Tongue (tissue), 3 donors: ENCODE measurements at places on chromosomes 1 and 21.

DNA sequence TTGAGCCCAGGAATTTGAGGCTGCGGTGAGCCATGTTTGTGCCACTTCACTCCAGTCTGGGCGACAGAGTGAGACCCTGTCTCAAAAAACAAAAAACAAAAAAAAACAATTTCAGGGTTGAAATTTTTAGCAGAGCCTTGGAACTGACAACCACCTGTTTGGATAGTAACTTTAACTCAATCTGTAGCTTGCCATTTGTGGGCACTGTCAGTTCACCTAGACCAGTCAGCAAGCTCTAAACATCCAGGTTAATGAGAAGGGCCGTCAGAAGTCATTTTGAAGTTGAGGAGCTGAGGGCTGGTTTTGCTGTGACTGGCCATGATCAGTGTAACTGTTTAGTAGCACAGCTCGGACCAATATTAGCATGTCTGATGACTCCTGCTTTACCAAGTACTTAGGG is 8.4 kb downstream of the TRAPPC10 start:
- DNase-seq = no peak

GRCh38 chr1:199784138-199784895 is 243.2 kb upstream of the NR5A2 start:
- DNase-seq = no peak

- no peak for DNase-seq
Measured at GRCh38 chr1:193144999-193145398, 23.2 kb downstream of the CDC73 start.

- no peak for DNase-seq
Measured at GRCh38 chr1:55213151-55213884, 1.8 kb downstream of the USP24 start.

DNA sequence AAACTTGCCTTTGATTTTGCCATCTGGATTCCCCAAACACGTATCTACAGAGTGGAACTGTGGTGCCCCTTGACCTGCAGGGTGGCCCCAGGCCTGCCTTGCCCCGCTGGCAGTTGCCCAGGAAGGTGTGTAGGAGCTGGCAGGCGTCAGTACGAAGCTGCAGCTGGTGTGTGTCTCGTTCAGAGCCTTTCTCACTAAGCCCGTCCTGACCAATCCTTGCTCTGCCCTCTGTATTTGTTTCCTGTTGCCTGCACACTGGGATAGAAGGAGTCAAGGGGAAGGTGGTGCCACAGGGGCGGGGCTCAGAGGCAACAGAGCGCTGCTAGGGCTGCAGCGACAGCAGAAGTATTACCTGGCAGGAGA is 5.2 kb upstream of the VSIG8 start:
- DNase-seq = peak; percentile 82

- DNase-seq = no peak
Measured at GRCh38 chr1:145972580-145972979, 8.1 kb downstream of the POLR3GL start.

DNA sequence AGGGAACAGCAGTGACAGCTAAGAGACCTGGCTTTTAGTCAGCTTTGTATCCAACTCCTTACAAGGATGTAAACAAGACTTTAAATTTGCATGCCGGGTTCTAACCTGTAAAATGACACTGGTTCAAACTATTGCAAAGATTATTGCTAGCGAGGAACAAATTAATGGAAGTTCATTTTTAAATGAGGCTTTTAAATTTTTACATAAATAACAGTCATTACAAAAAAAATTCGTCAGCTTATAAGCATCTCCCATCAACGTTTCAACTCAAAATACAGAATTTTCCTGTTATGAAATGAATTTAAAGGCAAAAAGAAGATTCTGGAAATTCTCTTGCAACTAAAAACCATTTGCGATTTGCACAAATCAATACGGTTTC is 668 bp downstream of the KIF14 start:
- no peak for DNase-seq

DNA sequence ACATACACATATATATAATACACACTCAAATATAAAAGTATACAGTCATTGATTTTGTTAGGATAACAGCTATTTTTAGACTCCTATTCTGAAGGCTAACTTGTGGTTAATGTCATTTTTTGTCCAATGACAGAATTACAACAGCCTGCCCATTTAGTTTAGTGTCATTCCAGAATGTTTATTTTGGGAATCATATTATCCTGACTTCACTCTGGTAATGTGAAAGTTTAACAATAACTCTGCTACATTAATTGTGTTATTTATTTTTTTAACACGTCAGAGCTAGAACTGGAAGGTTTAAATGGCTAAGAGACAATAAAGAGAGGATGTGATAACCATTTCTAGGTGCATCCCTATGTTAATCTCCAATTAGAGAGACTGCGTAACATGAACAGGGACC is 648.1 kb downstream of the USP25 start:
- DNase-seq = no peak

DNA sequence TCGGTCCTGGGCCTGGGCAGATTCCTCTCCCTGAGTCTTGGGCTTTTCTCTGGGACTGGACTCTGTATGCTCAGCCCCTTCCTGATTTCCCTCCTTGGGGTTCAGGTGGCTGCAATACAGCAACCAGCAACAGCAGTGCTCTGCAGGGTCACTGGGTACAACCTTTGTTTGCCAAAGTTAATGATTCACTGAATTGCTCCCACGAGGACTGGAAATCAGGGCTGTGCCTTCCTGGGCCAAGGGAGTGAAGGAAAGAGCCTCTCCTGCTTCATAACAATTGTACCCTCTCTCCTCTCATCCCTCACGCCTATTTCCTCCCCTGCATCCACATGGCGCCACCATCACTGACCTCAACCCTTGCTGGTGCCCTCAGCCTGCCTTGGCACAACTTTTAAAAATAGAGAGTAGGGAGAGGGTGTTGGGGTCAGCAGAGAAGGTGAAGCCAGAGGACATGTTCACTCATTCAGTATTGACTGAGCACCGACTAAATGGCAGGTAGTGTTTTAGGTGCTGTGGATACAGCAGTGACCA is 52.8 kb upstream of the GOLT1A start:
- no peak for DNase-seq

DNA sequence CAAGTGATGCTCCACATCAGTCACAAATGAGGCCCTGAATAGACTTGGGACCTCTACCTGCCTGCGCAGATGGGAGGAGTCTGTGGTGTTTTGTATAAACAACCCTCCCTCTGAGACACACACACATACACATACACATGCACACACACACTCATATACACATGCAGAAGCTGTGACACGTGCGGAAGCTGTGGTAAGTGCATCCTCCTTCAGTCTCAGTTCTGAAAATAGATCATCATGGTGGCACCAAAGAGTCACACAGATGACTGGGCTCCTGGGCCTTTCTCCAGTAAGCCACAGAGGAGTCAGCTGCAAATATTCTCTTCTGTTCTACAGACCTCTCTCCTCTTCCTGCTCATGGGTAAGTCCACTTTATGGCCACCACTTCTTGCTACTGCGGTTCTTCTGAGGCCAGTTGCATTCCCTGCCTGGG is at the start of gene LY9:
TSS of gene LY9 (plus strand) at position 224 of the 433 bp plus-strand sequence. CDS start at position 238, 14 bp downstream.
- DNase-seq = no peak

DNA sequence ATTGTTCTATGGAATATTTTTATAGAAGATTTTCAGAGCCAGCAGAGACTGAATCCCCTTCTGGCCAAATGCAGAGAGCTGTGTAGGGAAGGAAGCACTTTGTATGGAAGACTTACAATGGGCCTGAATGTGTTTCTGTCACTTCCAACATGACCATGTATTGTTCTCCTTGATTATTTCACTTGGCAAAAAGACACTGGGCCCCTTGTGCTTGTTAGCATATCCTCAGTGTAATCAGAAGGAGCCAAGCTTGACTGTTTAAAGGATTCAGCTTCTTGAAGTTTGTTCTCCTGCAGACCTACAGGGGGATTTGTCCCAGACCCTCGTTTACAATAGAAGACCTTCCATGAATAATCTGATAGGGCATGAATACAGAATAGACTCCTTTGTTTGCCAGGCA is 48.1 kb upstream of the UBE2U start:
- DNase-seq = no peak

GRCh38 chr21:42820616-42821465 is 58.5 kb downstream of the WDR4 start:
- DNase-seq = no peak

DNA sequence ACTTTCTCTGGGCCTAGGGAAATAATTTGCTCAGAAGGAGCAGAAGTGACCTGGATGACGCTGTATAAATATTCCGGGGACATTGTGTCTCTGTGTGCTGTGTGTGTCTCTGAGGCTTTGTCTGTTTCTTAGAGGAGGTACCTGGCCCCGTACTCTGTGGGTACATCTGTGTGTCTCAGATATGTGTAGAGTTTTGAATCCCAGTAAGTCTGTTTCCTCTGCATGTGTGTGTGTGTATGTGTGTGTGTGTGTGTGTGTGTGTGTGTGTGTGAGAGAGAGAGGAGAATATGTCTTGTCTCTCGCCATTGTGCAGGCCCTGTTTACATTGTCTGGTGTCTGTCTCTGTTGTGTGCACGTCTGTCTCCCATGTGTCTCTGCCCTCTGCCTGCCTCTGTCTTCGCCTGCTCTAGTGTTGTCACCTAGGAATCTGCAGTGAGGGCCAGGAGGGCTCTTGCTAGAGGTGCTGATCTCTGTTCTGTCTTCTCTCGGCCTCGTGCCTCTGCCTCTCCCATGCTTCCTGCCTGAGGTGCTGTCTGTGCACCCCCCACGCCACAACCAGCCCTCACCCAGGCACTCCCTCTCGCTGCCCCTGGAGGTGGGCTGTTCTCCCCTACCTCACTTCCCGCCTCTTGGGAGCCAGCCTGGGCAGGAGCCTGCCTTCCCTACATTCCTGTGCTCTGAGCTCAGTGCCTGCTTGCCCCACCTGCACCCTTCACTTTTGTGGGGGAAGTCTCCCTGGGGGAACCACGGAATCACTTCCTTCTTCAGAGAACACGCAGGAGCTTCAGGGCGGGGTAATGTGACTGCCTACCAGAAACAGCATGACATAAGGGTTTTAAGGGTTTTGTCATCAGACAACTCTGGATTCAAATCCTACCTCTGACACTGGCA is 5.9 kb downstream of the MAP7D1 start:
- peak; percentile 53 for DNase-seq
